Upper lobe of right lung (tissue), 1 donor: ENCODE measurements at places on chromosomes 11 and 22.

DNA sequence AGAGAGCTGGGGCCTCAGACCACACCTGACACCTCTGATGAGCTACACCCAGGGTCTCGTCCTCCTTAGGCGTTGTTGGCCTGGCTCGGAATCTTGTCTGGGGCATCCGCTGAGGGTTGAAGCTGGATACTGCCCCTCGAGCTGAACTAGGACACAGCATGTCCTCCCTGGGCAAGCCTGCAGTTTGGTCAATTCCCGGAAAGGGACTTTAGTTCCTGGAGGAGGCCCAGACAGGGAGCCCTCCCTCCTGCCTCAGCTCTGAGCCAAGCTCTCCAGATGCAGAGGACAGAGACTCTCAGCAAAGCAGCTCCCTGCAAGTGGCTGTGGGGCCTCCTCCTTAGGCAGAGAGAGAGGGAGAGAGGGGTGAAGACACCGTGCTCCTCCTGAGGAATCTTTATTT lies 4.9 kb downstream of the APOL3 start:
- DNase-seq, result peak; percentile 65

GRCh38 chr22:20013382-20013871 lies 3.2 kb downstream of the ARVCF start:
- peak; percentile 82 for DNase-seq

DNA sequence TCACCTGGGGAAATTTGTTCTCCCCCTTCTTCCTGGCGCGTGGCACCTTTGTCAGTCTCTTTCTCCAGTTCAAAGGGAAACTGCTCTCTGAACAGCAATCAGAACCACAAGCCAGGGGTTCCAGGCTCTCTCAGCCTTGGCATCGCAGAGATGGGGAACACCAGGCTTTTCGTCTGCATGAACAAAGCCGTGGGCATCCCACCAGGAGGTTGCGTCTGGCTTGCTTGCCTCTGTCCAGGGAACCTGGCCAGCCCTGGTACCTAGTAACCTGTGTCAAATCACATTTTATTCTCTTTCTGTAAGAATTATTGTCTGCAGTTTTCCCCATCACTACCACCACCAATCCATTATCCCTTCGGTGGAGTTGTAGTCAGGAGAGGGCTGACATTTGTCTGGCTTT lies 107.0 kb downstream of the WNT7B start:
- DNase-seq, result no peak

DNA sequence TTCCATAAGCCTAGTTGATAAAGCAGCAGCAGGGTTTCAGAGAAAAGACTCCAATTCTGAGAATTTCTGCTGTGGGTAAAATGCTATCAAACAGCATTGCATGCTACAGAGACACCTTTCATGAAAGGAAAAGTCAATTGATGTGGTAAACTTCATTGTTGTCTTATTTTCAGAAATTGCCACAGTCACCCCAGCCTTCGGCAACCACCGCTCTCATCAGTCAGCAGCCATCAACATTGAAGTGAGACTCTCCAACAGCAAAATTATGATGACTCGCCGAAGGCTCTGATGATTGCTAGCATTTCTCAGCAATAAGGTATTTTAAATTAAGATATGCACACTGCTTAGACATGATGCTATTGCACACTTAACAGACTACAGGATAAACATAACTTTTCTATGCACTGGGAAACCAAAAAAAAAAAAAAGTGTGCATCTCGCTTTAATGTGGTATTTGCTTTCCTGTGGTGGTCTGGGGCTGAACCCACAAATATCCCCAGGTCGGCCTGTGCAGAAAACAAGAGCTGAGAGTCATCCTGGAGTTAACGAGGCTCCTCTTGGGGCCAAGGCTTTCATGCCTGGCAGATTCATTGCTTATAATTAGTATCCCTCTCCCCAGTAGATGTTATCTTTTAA lies 192.1 kb downstream of the CTTN start:
- DNase-seq, result no peak

DNA sequence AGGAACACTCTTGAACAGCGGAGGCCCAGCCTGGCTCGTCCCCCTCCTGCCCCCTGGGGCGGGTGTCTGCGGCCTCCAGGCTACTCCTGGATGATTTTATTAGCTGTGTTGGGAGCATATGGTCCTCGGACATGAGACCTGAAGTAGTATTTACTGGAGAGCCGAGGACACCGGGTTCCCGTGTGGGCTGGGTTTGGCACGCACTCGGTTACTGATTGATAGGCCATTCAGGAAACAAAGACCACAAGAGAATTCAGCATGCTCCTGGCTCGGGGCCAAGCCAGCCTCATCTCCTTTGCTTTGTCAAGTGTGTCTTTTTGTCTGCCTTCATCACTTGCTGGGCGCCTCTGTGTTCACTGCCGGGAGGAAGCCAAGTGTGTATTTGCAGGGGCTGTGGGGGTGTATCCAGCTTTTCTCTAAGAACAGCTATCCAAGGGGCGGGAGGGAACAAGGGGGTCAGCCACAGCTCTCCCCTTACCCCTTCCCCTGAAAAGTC lies 9.7 kb downstream of the FXYD2 start:
- DNase-seq, result peak; percentile 79

DNA sequence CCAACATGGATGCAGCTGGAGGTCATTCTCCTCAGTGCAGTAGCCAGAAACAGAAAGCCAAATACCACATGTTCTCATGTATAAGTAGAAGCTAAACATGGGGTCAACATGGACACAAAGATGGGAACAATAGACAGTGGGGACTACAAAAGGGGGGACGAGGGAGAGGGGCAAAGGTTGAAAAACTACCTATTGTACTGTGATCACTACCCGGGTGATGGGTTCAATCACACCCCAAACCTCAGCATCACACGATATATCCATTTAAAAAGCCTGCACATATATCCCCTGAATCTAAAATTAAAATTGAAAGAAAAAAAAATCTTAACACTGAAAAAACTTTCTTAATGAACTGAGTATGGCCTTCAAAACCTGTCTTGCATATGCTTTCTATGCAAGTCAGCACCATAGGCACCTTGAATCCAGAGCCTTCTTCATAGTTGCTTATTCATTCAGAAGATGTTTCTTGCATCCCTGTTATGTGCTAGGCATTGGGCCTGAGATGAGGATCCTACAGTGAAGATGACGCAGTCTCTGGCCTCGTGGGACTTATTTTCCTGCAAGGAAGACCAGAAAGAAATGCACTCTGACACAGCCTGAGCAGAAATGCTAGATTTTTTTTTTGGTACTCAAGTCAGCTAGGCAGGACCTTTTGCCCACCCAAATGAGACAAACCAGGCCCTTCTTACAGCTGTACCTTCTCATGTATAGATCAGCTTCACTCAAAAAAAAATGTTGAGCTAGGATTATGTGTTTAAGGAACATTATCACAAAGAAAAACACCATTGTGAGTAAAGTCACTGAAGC lies 21.0 kb downstream of the NNMT start:
- DNase-seq, result no peak

DNA sequence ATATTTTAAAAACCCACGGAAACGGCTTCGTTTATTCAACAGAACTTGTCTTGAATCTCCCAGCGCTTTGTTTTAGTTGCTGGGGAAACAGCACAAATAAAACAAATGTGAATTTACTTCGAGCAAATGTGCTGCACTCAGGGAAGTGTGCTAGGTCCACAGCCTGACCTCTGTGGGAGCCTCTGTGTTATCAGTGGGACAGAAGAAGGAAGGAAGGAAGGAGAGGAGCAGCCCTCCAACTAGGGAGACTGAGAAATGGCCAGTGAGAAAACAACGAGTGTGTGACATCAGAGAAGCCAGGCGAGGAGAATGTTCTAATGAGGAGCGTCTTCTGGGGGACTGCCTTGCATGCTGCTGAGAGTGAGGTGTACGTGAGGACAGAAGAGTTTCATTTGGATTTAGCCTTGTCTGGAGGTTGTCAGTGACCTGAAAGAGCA lies 42.7 kb downstream of the PPP6R3 start:
- DNase-seq, result no peak

DNA sequence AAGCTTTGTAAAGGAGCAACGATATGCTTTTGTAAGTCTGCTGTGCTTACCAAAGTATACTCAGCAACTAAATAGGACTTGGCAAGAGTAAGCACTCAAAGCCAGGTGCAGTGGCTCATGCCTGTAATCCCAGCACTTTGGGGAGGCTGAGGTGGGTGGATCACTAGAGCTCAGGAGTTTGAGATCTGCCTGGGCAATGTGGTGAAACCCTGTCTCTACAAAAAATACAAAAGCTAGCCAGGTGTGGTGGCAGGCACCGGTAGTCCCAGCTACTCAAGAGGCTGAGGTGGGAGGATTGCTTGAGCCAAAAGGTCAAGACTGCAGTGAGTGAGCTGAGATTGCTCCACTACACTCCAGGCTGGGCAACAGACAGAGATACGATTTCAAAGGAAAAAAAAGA lies 67.5 kb downstream of the PAK1 start:
- DNase-seq, result no peak

GRCh38 chr11:56700914-56701485 lies 2.1 kb downstream of the OR9G1 start:
- DNase-seq, result no peak

DNA sequence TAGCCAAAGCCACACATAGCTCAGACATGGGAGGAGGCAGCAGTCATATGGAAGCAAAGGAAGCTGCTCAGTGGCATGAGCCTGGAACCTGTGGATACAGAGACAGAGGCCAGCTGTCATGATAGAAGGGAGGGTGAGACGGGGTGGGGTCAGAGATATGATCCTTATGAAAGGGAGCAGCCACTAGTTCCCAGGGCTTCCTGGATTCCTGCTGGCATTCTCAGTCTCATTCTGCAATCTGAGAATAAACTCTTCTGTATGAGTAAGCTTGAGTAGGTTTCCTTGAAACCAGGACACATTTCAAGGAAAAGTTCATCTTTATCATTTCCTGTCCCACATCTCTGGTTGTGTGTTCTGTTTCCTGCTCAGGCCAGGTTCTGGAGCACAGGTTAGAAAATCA lies 220.2 kb upstream of the SNX19 start:
- DNase-seq, result no peak

DNA sequence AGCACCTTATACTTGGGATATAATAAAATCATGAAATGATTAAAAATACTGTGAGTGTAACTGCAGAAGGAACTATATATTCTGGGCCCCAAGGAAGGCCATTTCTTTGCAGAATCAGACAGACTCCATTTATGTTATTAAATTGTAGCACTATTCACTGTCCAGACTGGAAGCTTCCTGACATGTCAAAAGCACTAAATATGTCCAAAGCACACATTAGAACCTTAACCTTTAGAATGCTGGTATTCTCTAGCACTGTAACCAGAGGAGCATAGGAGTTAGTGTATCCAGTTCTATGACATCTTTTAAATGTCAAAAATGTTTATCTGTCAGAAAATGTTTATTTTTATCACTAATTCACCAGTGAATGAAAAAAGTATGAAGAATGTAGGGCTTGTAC lies 246.9 kb downstream of the CADM1 start:
- no peak for DNase-seq

- DNase-seq, result peak; percentile 64
Observed at GRCh38 chr11:73396251-73396930, 20.2 kb downstream of the RELT start.

GRCh38 chr11:96125400-96125799 lies 201.5 kb upstream of the MTMR2 start:
- DNase-seq, result no peak

DNA sequence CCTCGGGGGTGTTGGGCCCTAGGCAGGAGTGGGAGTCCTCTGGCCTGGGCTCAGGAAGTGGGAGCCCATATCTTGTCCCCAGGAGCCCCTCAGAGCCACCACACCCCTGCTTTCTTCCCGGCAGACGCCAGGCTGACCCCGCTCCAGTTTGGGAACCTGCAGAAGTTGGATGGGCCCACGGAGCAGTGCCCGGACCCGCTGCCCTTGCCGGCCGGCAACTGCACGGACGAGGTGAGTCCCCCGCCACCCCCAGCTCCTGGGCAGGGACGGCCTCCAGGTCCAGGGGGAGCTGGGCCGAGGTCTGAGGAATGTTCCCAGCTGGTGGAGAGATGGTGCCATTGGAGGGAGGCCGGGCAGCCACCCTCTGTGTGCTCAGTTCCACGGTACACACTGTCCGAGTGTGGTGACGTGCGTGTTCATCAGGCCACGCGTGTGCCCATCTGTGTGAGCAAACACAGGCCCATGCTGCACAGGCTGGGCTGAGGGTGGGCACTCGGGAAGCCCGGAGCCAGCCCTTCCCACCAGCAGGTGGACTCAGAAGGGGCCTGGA lies 4.8 kb downstream of the MUC5B start:
- peak; percentile 60 for DNase-seq

DNA sequence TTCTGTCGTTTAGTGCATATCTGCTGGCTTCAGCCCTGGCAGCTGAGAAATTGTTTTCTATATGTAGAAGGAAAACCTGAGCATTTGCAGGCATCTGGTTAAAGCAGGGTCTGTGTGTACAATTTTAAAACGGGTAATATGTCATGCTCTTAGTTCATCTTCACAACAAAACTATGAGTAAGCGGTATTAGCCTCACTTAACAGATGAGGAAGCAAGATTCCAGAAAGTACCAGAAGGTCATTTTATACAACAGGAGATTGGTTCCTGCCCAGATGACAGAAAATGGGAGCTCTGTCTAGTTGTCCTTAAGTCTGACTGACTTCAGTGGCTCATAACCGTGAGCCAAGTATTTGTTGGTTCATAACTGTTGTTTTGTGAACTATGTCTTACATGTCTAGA lies 1.1 kb downstream of the TIMM10B start:
- DNase-seq, result no peak

- no peak for DNase-seq
Observed at GRCh38 chr22:37819105-37819433, 4.1 kb upstream of the GALR3 start.
